Heart right ventricle (tissue), 16 donors: ENCODE measurements at places on chromosomes 3 and 15. TPM values are rescaled to one million over a fixed set of nuclear protein-coding genes. Genes with fewer than 3 reads are reported as not detected.

- H3K27ac ChIP-seq = no peak overlapping the region
- DNase-seq = no peak
- H3K27me3 ChIP-seq = no peaks in the 10 kb centered on the region
- no peaks in the 10 kb centered on the region for H3K4me1 ChIP-seq
- no peaks in the 10 kb centered on the region for H3K36me3 ChIP-seq
- no peak overlapping the region for H3K4me3 ChIP-seq
Measured at GRCh38 chr3:161540594-161540993, 44.0 kb downstream of the OTOL1 start.

- H3K27me3 ChIP-seq = no peaks in the 10 kb centered on the region
- no peak overlapping the region for H3K4me3 ChIP-seq
- peaks cover 81% of the 10 kb centered on the region for H3K36me3 ChIP-seq
- no peak for DNase-seq
Measured at GRCh38 chr15:98916826-98917225, 90.8 kb downstream of the PGPEP1L start.

- H3K27ac ChIP-seq = no peak overlapping the region
- no peaks in the 10 kb centered on the region for H3K4me1 ChIP-seq
- no peak overlapping the region for H3K4me3 ChIP-seq
- DNase-seq = no peak
Measured at GRCh38 chr3:30986551-30986950, 92.1 kb upstream of the GADL1 start.

The FOXB1 gene
- not detected for polyA plus RNA-seq

- no peak for DNase-seq
- H3K36me3 ChIP-seq = no peaks in the 10 kb centered on the region
- H3K4me1 ChIP-seq = peaks cover 38% of the 10 kb centered on the region
- H3K27ac ChIP-seq = peak overlapping the region; percentile 94
- no peaks in the 10 kb centered on the region for H3K27me3 ChIP-seq
Measured at GRCh38 chr15:44427756-44428724, 611 bp downstream of the CTDSPL2 start.
